ENCODE measurements at places on chromosomes 11 and 22.

- no peak for DNase-seq
These were observed 22.1 kb downstream of the CD6 start for GRCh38 chr11:60993615-60994014.

GRCh38 chr11:115188188-115188897, 315.9 kb downstream of the CADM1 start:
- no peak for DNase-seq

- DNase-seq: no peak
These were observed 1153.0 kb upstream of the TENM4 start for GRCh38 chr11:80593648-80594374.

GRCh38 chr22:45270095-45271020, 14.4 kb upstream of the UPK3A start:
- DNase-seq: no peak

- DNase-seq: no peak
These were observed 624 bp downstream of the TMEM41B start for GRCh38 chr11:9313648-9314290.

All from HCT116 (cell line).